Activated naive CD8-positive, alpha-beta T cell treated with anti-CD3 and anti-CD28 coated beads for 36 hours (primary cell): ENCODE measurements at places on chromosomes 6 and 20. TPM values are rescaled to one million over a fixed set of nuclear protein-coding genes. Genes with fewer than 3 reads are reported as not detected.

- no peak for DNase-seq
Observed at GRCh38 chr20:38308447-38308846, 4.5 kb downstream of the BPI start.

DNA sequence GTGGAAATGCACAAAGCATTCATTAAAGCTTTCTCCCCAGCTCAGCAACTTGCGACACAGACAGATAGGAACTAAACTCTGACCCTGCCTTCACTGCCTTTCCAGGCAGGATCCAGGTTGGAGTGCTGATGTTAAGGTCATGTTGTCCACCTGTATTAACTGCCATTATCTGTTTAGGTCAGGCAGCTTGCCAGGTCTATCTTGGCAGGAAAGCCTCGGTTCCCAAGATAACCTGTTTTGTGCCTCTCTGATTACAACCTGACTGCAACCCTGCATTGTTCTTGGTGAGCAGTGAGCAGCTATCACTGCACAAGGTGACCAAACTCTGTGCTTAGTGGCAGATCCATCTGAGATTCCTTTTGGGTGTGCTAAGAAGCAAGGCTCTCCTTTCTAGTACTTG is 23.2 kb upstream of the ELOVL2 start:
- no peak for DNase-seq

DNA sequence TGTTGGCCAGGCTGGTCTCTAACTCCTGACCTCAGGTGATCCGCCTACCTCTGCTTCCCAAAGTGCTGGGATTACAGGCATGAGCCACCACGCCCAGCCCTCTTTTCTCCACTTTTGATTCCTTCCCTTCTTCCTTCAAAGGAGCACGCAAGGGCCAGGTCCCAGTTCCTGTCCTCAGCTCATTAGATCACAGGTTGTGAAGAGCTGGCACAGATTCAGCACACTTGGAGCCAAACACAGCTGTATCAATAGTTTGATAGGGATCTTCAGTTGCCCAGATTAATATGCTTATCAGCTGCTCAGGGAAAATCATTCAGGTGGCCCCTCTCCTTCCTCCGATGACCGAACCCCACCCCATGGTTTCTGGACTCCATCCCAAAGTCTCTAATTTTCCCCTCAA is 14.4 kb upstream of the SLC22A23 start:
- DNase-seq, result no peak

DNA sequence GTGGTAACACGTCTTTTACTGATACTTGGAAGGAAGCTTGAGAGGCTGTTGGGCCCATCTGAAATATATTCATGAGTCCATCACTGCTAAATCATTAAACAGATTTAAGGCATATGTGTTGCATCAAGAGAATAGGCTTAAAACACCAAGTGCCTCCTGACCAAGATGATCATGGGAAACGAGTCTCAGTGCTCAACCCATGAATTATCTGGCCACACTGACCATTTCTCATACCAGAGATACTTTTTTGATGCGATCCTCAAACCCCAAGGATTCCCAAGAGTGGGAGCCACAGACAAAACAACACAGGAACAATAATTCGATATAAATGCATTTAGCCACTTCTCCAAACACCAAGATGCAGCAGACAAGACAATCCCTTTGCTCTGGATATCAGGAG is 17.2 kb downstream of the HEY2 start:
- no peak for DNase-seq

GRCh38 chr6:165762125-165762524 is 99.1 kb upstream of the PDE10A start:
- DNase-seq, result no peak

DNA sequence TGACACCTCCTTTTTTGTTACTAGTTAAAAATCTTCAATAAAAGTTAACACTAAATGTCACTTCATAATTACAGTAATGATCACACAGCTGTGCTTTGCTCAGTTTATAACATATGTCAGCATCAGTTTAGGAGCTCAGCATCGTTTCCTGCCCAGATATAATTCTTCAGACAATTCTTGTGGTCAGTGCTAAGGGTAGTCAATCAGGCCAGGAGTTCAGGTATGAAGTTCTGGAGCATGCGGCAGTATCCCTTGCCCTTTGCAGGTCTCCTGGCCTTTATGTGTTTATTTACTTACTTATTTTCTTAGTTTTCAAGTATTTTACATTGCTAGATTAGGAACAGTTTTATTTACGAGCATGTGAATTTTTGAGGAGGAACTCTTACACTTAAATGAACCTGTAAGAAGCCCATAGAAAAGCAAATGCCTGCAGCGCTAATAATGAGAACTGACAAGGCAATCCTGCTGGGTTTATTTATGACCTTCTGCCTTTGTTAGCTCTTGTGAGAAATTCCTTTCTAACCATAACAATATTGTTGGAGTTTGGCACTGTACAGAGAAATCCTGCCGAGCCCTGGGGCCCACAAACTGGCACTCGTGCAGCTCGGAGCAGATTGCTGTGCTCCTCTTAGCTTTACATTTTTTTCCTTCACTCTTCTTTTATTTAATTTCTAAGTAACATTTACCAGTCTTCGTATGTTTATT is 252.8 kb downstream of the TMEM242 start:
- DNase-seq, result no peak

HMGA1 gene
- 803 TPM for total RNA-seq

IGF2R gene
- 74.9 TPM for total RNA-seq

F13A1 gene
- not detected for total RNA-seq

CLVS2 gene
- total RNA-seq, result not detected
